ENCODE measurements at places on chromosomes 11 and 22.

DNA sequence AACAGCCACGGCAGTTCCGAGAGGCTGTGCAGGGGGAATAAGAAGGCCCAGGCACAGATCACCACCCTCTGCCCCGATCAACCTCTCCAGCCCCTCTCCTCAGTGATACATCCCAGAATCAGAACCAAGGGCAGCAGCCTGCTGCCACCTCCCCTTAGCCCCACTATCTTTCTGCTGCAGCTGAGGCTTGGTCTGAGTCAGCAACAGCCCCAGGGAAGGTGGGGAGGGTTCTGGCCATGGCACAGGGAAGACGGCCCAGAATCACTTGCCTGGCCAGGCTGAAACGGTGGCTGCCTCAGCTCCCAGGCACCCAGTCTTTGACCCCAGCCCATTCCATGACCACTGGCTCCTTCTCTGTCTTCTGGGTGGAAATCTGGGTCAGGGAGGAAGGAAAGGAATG lies 2.3 kb downstream of the CHID1 start:
- no peak for DNase-seq

GRCh38 chr11:1494650-1495049 lies 8.1 kb upstream of the MOB2 start:
- DNase-seq: no peak

DNA sequence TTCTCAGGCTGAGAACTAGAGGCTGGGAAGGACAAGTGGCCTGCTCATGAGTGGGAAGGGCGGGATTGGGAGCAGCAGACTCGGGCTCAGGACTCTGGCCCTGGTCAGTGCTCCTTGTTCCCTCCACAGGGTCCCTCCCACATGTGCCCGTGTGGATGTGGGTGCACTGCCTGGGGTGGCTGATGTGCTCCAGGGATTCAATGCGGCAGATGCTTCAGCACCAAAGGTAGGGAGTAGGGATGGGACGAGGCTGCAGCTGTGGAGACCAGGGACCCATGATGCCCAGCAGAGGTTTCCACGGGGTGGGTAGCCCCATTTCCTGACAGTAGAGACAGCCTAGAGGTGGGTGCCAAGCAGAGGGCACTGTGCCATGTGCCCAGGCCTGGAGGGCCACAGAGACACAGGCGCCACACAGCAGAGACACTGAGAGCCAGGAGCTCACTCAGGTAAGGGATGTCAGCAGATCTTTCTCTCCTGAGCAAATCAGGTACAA lies 89.5 kb downstream of the GGTLC2 start:
- no peak for DNase-seq

- no peak for DNase-seq
Measured at GRCh38 chr11:112211536-112211935, 14.7 kb upstream of the PTS start.

- no peak for DNase-seq
Measured at GRCh38 chr22:43315687-43316217, 27.4 kb downstream of the SCUBE1 start.

GRCh38 chr11:11567936-11568650 lies 53.7 kb downstream of the GALNT18 start:
- DNase-seq: no peak

- DNase-seq: no peak
Measured at GRCh38 chr22:36010882-36011281, 17.7 kb downstream of the RBFOX2 start.

- no peak for DNase-seq
Measured at GRCh38 chr22:20728523-20729190, 45.3 kb upstream of the SERPIND1 start.

DNA sequence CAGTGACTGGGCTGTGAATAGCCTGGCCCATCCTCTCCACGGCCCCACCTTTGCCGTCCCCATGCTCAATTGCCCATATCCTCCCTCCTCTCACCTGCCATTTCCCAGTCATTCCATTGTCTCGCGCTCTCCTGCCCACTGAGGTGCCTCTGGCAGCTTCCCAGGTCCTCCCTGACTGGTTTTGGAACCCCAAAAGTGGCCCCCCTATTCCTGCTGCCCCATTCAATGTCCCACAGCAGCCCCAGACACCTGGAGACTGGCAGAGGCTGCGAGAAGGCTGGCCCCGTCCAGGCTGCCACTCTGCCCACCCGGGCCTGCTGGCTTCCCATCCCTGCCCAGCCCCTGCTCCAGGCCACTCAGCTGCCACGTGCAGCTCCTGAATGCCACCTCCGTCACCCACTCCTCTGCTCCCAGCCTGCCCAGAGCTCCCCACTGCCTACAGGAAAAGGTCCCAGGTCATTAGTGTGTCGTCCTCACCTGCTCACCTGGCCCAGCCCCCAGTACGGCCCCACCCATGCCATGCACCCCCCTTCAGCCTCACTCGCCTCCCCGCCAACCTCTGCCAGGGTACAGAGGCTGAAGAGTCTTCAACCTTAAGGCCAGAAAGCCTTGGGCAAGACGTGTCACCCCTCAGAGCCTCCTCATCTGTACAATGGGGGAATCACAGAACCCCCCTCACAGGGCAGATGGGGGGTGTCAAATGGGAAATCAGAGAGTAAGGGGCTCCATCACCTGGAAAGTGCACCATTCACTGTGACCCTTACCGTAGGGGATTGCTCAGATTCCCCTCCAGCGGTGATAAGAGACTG lies 37.5 kb downstream of the KCNJ4 start:
- no peak for DNase-seq

- DNase-seq: no peak
Measured at GRCh38 chr11:36053862-36054261, 110.0 kb downstream of the LDLRAD3 start.

- no peak for DNase-seq
Measured at GRCh38 chr11:133579165-133580031, 47.1 kb upstream of the OPCML start.

- no peak for DNase-seq
Measured at GRCh38 chr11:72812967-72813739, 1.1 kb upstream of the ATG16L2 start.

DNA sequence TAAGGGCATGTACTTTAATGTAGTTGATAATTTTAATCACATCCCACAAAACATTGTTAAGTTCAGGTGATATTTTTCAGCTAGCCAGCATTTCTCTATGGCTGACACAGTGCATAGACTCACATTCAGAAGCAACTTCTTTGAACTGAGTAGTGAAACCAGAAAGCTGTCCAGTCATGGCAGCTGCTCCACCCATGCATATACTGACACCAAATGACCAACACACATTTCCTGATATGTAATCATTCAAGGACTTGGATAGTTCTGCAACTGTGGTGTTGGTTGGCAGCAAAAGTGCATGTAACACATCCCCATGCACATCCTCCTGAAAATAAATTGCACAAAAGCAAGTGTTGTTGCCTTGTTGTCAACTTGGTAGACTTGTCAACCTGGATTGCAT lies 39.7 kb downstream of the CALCA start:
- DNase-seq: no peak

DNA sequence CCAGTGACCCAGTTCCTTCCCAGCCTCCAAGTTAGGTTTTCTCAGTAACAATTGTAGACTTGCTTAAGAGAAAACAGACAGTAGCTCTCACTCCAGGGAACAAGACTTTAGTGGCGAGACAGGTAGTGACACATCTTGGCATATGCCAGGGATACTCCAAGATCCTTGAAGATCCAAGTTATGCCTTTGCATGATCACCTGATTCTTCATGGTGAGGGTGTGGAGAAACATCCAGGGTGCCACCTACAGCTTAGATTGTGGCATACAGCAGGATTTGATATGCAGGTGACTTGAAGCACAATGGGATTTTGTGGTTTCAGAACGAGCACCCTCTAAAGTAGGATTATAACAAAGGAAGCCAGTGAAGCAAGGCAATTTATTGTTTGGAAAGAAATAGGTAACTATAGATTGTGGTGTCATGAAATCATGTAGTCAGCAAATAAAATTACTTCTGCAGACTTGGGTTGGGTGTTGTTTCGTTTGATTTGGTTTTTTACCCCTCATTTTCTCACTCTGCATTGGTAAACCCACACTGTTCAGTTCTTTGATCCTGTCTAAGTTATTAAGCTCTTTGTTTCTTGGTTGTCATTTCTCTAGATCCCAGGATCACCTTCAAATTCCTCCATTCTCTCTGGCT lies 9.2 kb downstream of the POU2AF3 start:
- no peak for DNase-seq

DNA sequence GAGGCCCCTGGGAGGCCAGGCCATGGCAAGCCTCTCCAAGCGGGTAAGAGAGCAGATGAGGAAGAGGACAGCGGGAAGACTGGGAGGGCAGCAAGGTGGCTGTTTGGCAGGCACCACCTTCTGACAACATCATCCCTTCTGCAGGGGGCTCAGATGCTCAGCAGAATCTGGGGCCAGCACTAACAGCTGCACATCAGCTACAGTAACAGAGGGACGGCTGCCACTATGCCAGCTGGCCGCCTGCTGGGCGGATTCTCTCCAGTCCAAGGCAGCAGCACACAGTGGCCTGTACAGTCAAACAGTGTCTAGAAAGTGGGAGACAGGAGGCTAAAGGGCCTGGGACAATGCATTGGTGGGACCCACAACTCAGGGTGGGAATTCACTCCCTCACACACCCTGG lies 10.7 kb upstream of the TXN2 start:
- no peak for DNase-seq

GRCh38 chr11:45344028-45344427 lies 57.9 kb upstream of the SYT13 start:
- no peak for DNase-seq

- no peak for DNase-seq
Measured at GRCh38 chr11:57322256-57323166, 2.2 kb downstream of the TNKS1BP1 start.

DNA sequence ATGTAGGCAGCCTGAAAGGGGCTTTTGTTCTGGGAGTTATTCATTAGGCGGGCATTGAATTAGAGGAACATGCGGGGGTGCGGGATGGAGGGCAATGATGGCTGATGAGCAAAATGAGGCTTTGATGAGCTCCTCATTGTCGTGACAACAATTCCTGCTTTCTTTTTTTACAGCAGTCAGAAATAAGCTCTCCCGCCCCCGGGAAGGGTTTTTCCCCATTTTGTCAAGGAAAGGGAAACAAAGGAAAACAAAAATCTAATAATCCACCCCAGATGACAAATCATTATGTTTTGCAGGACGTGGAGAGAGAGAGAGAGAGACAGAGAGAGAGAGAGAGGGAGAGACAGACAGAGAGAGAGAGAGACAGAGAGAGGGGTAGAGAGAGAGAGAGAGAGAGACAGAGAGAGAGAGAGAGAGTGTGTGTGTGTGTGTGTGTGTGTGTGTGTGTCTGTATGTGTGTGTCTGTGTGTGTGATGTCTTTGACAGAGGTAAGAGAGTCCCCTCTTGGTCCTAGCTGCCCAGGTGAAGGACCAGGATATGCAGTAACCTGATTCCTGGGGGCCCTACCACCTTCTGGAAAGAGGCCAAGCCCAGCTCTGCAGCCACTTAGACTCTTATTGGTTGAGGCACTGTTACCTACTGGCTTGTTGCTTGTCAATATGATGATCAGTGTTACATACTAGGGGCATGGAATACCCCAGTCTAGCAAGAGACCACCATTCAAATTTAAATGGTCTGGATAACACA lies 46.7 kb upstream of the PARVA start:
- peak; percentile 10 for DNase-seq

DNA sequence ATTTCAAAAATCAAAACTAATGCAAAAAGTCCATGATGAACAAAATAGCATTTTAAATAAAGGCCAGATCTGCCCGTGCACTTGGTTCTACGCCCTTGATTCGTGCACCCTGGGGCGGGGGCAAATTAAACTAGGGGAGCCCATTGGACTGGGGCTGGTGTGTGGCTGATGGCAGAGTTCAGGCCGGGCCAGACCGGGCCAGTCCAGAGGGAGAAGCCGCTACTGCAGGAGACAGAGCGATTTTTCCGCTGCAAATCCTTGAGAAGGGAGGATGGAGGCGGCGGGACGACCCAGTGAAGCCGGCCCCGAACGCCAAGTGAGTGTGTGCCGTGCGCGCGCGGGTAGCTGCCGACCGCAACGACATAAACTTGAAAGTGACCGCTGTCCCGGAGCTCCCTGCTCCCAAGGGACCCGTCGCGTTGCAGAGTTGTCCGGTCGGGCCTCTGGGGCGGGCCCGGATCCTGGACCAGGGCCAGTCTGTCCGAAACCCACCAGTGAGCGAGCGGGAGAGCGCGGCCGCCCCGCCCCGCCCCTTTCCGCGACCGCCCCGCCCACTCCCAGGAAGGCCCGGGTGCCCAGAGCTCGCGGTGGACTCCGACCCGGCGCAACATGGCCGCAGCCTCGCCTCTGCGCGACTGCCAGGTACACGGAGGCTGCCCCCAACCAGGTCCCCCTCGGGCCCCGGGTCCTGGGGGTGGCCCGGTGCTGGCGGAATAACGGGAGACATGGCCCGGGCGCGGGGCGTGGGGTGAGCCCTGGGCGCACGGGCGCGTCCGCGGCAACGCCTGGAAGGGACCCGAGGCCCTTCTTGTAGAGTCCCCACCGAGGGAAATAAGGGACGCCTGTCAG lies at the start of gene TTC38:
Gene TTC38, plus strand, starts transcription at position 578 of the 849 bp plus-strand sequence. Its CDS starts 32 bp downstream, at position 610.
- peak; percentile 95 for DNase-seq

DNA sequence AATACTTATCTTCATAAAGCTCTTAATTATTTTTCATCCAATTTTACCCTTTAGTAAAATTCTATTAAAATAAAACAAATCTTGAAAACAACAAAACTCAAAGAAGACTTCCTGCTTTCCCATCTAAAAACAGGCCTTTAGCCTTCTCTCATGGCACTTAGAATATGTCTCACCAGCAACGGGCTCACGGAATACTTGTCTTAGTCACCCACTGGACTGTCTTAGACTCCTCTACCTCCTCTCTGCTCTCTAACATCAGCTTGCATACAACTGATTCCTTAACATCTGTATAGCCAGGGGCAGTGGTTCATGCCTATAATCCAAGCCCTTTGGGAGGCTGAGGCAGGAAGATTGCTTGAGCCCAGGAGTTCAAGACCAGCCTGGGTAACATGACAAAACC lies 13.7 kb downstream of the HPS5 start:
- DNase-seq: no peak

- no peak for DNase-seq
Measured at GRCh38 chr11:109619498-109619897, 197.5 kb downstream of the C11orf87 start.

GRCh38 chr11:7889985-7890384 lies 41.1 kb downstream of the OR10A6 start:
- no peak for DNase-seq

DNA sequence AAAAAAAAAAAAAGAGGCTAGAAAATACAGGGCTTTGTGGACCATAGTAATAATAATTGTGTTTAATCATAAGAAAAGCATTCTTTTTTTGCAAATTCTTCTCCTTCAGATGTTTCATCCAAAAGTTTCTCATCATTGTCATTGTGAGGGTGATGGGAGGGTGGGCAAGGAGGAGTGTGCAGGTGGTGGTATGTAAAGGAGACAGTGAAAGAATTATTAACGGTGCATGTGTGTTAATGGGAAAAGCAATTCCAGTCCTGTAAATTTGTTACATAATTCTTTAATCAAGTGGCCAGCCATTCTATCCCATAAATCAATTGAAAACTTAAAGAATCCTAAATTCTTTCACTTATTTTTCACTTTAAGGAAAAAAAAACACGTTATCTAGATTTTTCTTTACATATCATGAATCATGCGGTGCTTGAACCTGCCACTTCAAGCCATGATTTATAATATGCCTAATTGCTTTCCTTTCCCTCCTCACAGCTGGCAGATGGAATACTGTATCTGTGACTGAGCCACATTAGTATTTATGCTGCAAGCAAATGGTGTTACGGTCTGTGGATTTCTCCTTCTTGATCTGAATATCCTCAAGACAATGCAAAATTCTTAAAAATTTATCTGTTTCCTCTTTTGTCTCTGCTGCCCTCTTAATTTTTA lies 318.5 kb downstream of the JRKL start:
- no peak for DNase-seq

- no peak for DNase-seq
Measured at GRCh38 chr11:14331476-14332136, 27.4 kb downstream of the RRAS2 start.

GRCh38 chr11:36763187-36763586 lies 165.2 kb upstream of the RAG2 start:
- DNase-seq: no peak

- no peak for DNase-seq
Measured at GRCh38 chr11:116224154-116224888, 548.5 kb downstream of the BUD13 start.
